ENCODE measurements at places on chromosomes 12 and 14.
A peak's percentile ranks its signal among the peaks of the same experiment; 100 is the strongest.

GRCh38 chr12:107310621-107311020, 217.3 kb upstream of the CRY1 start:
- no peak for DNase-seq

DNA sequence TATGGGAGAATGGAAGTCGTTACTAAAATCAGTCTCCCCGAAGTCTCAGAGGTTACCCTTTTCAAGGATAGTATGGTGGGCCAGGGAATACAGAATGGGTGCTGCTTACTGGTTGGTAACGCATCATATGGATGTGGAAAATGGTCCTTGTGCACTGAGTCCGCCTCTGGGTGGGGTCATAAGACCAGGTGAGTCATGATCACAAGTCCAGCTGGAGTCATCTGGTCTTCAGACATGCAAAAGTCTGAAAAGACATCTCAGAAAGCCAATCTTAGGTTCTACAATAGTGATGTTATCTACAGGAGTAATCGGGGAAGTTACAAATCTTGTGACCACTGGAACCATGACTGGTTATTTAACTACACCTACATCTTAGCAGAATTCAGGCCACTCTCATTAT, 71.9 kb upstream of the TCL1B start:
- no peak for DNase-seq

DNA sequence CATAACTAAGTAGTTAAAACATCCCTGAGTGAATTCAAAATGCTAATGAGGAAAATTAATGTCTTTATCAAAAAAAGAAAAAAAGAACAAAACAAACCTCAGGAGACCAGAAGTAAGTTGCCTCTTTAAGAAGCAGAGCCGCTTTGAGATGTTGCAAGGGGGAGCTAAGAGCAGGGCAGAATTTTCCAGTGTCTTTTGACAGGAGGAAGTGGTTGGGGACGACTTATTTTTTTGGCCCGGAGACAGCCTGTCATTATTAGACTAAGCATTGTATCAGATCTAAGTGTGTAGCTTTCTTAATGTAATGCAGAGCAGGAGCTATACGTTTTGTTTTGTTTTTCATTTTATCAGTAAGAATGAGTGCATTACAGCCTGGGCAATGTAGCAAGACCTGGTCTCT, 206.6 kb downstream of the CACNA1C start:
- peak; percentile 35 for DNase-seq

- no peak for DNase-seq
Measured at GRCh38 chr12:30416631-30417030, 279.0 kb downstream of the IPO8 start.

DNA sequence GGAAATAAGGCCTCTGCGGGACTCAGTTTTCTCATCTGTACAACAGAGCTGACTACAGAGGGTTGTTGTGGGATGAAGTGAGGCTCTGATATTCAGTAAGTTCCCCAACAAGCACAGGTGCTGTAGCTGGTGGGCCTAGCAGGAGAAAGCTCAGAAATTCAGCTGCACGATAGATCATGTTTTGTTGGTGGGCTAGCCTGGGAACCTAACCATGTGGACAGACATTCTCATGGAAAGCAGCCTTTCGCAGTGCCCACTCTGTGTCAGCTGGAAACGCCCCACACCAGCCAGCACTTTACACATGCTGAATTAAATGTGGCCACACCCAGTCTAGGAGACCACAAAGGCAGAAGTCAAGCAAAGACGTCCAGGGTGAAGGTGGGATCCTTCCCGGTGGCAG, 16.1 kb downstream of the PITPNM2 start:
- no peak for DNase-seq

GRCh38 chr14:102668291-102668873, 75.9 kb downstream of the RCOR1 start:
- no peak for DNase-seq

DNA sequence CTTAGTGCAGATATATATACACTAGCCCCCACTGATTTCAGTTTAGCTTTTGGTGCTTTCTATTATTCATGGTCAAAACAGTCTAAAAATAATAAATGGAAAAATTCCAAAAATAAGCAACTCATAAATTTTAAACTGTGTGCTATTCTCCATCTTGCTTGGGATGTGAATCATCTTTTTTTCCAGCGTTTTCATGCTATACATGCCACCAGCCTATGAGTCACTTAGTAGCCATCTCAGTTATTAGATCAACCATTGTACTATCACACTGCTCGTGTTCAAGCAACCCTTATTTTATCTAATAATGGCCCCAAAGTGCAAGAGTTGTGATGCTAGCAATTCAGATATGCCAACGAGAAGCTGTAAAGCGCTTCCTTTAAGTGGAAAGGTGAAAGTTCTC, 73.9 kb upstream of the KRR1 start:
- DNase-seq = no peak

GRCh38 chr14:21749306-21749868, 75.8 kb upstream of the OR4E1 start:
- no peak for DNase-seq

GRCh38 chr12:6950811-6951540, at the start of gene PTPN6:
Gene PTPN6, plus strand, starts transcription at chr12:6951356. Its CDS starts 157 bp downstream, at chr12:6951513.
- DNase-seq = peak; percentile 78

DNA sequence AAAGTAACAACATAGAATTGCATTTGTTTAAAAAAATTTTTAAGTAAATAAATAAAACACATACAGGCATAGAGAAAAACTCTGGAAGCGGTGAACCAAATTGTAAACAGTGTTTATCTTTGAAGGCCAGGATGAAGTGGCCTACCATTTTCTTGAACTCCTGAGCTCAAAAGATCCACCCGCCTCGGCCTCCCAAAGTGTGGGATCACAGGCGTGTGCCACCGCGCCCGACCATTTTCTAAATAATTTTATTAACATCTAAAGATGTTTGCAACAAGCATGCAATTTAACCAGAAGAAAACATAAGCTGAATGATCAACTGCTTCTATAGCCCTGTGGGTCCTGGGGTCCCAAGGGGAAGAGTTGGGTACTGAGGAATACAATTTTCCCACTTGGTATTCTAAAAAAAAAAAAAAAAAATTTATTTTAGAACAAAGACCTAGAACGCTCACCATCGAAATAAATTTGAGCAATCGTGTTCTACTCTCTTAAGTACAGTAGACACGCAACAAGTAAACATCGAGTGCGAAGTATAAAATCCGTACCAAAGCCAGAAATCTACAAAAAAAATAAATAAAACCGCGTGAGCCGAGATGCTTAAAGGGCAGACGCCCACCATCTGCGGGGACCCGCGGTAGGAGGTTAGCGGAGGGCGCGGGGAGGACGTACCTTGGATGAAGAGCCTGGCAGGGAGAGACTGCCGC, 484 bp downstream of the MIS18BP1 start:
- no peak for DNase-seq

DNA sequence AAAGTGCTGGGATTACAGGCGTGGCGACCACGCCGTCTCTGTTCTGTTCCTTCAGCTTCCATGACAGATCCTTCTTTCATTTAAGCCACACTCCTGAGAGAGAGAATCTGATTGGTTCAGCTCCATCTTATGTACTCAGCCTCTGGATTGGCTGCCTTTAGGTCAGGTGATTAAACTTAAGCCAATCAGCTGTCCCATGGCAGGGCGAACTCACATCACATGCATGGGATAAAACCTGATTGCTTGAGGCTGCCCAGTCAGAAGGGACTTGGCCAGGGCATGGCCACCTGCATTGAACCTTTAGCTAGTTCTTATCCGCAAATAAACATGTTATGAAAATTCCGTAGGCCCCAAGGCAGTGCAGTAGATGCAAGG, 274.2 kb downstream of the SUDS3 start:
- no peak for DNase-seq

- no peak for DNase-seq
Measured at GRCh38 chr12:99985129-99985570, 414 bp upstream of the ANKS1B start.

Measured in KG1 (cell line).